Mesendoderm (in vitro differentiated cells): ENCODE measurements at places on chromosomes 4 and X.

GRCh38 chr4:92447255-92447905, 143.6 kb downstream of the GRID2 start:
- no peaks in the 10 kb centered on the region for H3K27me3 ChIP-seq
- peaks cover 7% of the 10 kb centered on the region for H3K4me1 ChIP-seq
- peak; percentile 44 for DNase-seq
- no peaks in the 10 kb centered on the region for H3K36me3 ChIP-seq
- no peak overlapping the region for H3K27ac ChIP-seq

DNA sequence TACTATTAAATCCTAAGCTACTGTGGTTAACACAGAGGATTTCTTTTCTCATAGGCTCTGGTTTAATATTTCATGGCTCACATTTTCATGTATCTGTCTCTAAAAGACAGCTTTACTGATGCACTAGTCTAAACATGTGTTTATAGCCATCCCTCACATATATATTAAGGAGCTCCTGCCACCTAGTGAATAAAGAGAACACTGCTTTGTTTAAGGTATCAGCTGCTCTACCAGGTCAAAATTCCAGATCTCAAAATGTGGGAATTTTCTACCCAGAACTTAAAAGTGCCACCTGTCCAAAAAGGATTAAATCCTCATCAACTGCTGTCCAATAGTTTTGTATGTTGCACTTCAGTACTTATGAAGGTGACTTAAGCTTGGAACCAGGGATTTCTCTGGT, 188.5 kb upstream of the TEX13C start:
- no peaks in the 10 kb centered on the region for H3K27me3 ChIP-seq
- H3K27ac ChIP-seq: no peak overlapping the region
- H3K36me3 ChIP-seq: no peaks in the 10 kb centered on the region
- H3K4me1 ChIP-seq: no peaks in the 10 kb centered on the region
- H3K4me3 ChIP-seq: no peak overlapping the region
- DNase-seq: peak; percentile 20

GRCh38 chr4:186570193-186570996, 15.0 kb upstream of the MTNR1A start:
- no peaks in the 10 kb centered on the region for H3K36me3 ChIP-seq
- DNase-seq: no peak
- no peak overlapping the region for H3K27ac ChIP-seq
- H3K27me3 ChIP-seq: no peaks in the 10 kb centered on the region
- H3K4me3 ChIP-seq: no peak overlapping the region

DNA sequence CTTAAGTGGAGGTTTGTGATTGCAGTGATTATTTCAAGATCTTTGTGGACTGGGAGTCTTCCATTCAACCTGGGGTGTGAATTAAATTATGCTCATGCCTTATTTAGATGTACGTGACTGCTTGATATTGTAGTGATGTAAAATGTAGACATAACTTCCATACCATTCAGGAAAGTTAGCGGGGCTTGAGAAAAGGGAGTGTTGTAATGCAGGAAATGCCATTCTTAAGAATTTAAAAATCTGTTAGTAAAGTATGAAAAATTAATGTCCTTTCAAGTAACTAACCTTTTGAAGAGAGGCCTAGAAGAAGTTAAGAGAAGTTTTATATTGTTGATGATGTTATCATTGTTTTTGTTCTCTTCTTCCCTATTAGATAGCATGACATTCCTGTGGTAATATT, 318.2 kb downstream of the CCSER1 start:
- no peak overlapping the region for H3K4me3 ChIP-seq
- H3K27ac ChIP-seq: no peak overlapping the region
- no peaks in the 10 kb centered on the region for H3K36me3 ChIP-seq
- no peaks in the 10 kb centered on the region for H3K27me3 ChIP-seq

DNA sequence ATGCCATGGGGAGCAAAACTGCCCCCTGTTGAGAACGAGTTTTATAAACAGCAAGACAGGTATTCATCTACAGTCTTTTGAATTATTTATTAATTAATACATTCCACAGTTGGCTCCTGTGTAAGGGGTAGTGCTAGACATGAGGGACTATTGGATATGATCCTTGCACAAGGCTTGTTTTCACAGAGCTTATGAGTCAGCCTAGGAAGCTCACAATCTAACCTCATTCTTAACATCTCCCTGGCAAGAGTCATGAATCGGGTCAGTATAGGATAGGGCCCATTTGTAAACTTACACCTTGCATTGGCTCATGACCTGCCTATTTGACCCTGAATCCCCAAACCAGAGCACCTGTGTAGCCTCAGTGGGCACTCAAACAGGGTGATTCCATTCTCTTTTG, 209.1 kb upstream of the HCCS start:
- no peak overlapping the region for H3K4me3 ChIP-seq
- no peaks in the 10 kb centered on the region for H3K36me3 ChIP-seq
- DNase-seq: no peak

GRCh38 chr4:8076023-8076422, 82.6 kb downstream of the ABLIM2 start:
- no peak for DNase-seq
- peaks cover 4% of the 10 kb centered on the region for H3K4me1 ChIP-seq
- H3K4me3 ChIP-seq: no peak overlapping the region
- no peaks in the 10 kb centered on the region for H3K27me3 ChIP-seq

- no peak overlapping the region for H3K27ac ChIP-seq
- DNase-seq: no peak
- H3K4me3 ChIP-seq: no peak overlapping the region
Observed at GRCh38 chrX:31909850-31910572, 838.2 kb upstream of the FTHL17 start.

- no peaks in the 10 kb centered on the region for H3K36me3 ChIP-seq
- no peak overlapping the region for H3K27ac ChIP-seq
- H3K4me3 ChIP-seq: no peak overlapping the region
- no peak for DNase-seq
- no peaks in the 10 kb centered on the region for H3K27me3 ChIP-seq
Observed at GRCh38 chr4:8647626-8648025, 55.1 kb downstream of the CPZ start.
